ENCODE measurements at places on chromosomes 16 and 17.

DNA sequence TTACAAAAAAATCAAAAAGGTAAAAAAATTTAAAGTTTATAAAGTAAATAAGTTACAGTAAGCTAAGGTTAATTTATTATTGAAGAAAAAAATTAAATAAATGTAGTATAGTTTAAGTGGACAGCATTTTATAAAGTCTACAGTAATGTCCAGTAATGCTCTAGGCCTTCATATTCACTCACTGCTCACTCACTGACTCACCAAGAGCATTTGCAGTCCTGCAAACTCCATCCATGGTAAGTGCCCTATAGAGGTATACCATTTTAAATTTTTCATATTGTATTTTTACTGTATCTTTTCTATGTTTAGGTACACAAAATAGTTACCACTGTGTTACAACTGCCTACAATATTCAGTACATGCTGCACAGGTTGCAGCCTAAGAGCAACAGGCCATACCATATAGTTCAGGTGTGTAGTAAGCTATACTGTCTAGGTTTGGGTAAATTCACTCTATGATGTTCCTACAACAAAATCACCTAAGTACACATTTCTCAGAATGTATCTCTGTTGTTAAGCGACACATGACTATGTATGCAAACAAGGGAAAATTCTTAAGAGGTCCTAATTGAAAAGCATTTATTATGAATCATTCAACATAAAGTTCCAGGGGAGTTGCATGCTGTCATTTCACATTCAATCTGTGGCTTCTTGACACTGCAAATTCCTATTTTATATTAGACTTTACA lies 92.3 kb downstream of the SPAG9 start:
- DNase-seq = no peak

DNA sequence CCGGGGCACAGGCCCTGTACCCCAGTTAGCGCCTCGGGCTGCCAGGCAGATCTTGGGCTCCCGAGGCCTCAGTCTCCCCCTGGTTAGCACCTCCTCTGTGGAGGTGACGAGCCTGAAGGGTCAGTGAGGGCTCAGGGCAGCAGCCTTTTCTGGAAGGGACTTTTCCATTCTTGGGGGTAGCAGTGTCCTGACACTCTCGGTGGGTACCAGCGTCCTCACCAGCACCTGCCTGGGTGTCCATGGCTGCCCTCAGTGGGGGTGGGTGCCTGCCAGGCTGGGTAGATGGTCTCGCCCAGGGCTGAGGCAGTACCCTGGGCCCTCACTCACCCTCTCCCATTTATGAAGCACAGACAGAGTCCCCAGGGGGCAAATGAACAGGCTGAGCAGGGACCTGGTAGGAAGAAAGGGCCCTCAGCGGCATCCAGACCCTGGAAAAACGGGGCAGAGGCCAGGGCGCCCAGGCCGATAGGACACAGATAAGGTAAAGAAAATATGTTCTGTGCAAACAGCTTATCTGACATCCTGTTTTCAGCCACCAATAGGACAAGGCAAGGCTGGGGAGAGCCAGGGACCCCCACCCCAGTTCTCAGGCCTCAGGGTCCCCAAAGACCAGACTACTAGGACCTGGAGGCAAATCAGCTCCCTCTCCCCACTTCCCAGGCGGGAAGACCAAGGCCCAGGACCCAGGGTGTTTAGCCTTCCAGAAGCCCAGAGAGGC lies 50.9 kb downstream of the ZFPM1 start:
- no peak for DNase-seq

GRCh38 chr16:2507052-2507659 lies 6.6 kb upstream of the ATP6V0C start:
- DNase-seq = no peak

DNA sequence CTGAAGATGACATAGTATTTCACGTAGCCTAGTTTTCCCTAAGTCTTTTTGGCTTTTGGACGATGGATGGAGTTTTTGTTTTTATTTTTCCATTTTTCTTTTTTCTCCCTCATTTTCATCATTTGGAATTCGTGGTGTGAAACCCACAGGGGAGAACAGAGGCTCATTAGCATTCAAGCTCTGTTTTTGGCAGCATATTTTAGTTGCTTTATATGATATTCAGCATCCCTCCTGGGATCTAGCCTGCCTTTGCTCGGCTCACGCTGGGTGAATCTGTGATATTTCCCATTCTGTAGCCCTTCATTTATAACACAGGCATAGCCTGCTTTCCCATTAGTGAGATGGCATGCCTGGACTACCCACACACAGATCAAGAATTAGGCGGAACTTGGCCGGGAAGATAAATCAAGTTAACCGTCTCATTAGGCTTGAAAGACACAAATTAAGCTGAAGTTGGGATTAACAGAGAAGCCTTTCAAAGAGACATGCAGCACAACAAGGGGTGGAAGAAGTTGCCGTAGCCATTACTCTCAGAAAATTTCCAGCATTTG lies 20.1 kb upstream of the CLEC19A start:
- DNase-seq = no peak

DNA sequence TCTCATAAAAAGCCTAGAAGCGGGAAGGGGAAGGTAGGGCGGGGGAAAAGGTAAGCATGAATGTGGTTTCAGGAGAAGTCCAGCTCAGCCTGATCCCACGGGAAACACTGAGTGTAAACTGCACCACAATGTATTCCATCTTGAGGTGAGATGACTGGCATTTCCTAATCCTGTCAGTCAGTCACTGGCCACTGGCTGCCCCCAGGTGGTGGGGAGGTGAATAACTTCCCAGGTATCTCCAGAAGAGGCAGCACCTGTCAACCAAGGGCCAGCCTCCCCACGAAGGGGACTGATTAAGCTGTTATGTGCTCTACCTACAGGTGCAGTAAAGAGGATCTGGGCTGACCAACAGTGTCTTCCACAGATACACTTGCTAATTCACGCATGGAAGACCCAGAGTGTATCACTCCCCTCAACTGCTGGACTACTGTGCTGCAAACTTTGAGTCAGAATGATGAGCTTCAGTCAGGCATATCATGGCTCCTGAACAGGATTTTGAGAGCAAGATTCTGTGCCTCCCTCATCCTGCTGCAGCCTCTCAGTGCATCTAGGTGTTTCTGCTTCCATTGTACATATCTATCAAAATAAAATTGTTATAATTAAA lies 108.5 kb upstream of the CCL2 start:
- DNase-seq = peak; percentile 82

GRCh38 chr17:40777459-40777858 lies 4.9 kb downstream of the KRT27 start:
- no peak for DNase-seq

- no peak for DNase-seq
Measured at GRCh38 chr17:14052886-14053615, 16.3 kb upstream of the COX10 start.

DNA sequence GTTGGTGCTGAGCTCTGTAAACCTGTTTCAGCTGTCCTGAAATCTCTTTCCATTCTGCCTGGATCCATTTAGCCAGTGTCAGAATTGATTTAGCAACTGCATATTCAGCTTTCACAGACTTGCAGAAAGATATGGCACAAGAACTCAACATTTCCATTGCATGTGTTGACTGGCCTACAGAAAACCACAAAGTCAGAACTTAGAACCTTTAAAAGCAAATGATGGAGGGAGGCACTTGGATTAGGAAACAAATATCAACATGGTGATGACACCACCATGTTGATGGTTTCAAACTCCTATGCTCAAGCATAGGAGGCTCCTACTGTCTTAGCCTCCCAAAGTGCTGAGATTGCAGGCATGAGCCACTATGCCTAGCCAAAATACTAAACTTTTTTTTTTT lies 52.3 kb upstream of the ARL6IP1 start:
- DNase-seq = no peak

GRCh38 chr17:70067134-70067533 lies 7.9 kb upstream of the KCNJ16 start:
- DNase-seq = no peak

DNA sequence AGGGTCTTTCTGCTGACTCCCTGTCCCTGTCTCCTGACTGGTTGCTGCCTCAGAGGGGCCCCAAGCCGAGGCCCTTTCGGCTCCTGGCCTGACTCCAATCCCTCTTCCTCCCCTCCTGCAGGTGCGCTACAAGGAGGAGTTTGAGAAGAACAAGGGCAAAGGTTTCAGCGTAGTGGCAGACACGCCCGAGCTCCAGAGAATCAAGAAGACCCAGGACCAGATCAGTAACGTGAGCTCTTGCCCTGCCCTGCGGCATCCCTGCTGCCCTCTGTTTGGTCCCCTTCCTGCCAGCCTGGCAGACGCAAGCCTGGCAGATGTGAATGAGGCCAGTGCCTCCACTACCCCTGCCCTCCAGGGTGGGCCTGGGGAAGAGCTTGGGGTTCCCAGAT lies 27.1 kb upstream of the LASP1NB start:
- DNase-seq = no peak

GRCh38 chr17:60039114-60039846 lies 39.4 kb downstream of the HEATR6 start:
- DNase-seq = no peak

DNA sequence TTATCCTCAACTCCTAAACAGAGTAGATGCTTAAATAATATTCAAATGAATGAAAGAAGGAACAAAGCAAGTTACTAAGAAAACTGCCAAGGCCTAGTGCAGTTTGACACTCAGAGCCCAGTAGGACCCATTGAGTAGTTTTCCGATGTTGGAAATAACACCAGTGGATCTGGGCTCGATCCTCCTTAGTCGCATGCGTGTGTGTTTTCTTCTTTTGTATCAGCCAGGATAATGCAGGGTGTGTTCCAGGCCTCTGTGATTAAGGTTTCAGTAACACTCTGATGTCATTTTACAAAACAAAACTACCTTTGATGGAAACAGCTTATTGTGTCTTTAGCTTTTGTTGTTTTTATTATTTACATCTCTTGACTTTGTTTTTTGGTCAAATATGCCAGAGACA lies 24.5 kb downstream of the KSR1 start:
- no peak for DNase-seq

All from liver (tissue), 10 donors.